Psoas muscle (tissue), 8 donors: ENCODE measurements at places on chromosomes 5 and 9. TPM values are rescaled to one million over a fixed set of nuclear protein-coding genes. Genes with fewer than 3 reads are reported as not detected.

Gene PPP2R2B
- polyA plus RNA-seq = 0.14 TPM

Gene HAPLN1
- not detected for polyA plus RNA-seq

Gene CSF1R
- polyA plus RNA-seq = 1.6 TPM

Gene KDM4C
- polyA plus RNA-seq = 2.7 TPM

Gene PPP3R2
- polyA plus RNA-seq = not detected

Gene NOL6
- polyA plus RNA-seq = 34.3 TPM

Gene GCNT4
- 3.2 TPM for polyA plus RNA-seq

Gene SLC30A5
- polyA plus RNA-seq = 11.5 TPM

Gene DNAJC18
- 2.6 TPM for polyA plus RNA-seq

Gene CAMK4
- 1.00 TPM for polyA plus RNA-seq

Gene ANKRD31
- polyA plus RNA-seq = 0.06 TPM

Gene GABRA1
- polyA plus RNA-seq = not detected

Gene BRINP1
- not detected for polyA plus RNA-seq

Gene SPATA31D4
- polyA plus RNA-seq = not detected

Gene CNTNAP3
- 0.33 TPM for polyA plus RNA-seq

Gene FOXD4L5
- 0.05 TPM for polyA plus RNA-seq

Gene ORM2
- not detected for polyA plus RNA-seq

Gene KCNV2
- polyA plus RNA-seq = not detected

Gene SLC4A9
- not detected for polyA plus RNA-seq

Gene EGFLAM
- polyA plus RNA-seq = 16.0 TPM

Gene INSL4
- 0.04 TPM for polyA plus RNA-seq

Gene CARD9
- 0.56 TPM for polyA plus RNA-seq

Gene DPH7
- polyA plus RNA-seq = 16.8 TPM

Gene TSSK1B
- polyA plus RNA-seq = not detected

Gene PCDHA10
- polyA plus RNA-seq = not detected

Gene PCDH12
- polyA plus RNA-seq = 1.5 TPM

Gene CCL27
- polyA plus RNA-seq = 0.21 TPM

Gene DNAI1
- polyA plus RNA-seq = 0.04 TPM

Gene LCN6
- polyA plus RNA-seq = 15.0 TPM

Gene PCDHA7
- polyA plus RNA-seq = 0.01 TPM

Gene PCDHA9
- polyA plus RNA-seq = not detected

Gene PCDHGA10
- 0.39 TPM for polyA plus RNA-seq

Gene FREM1
- 0.63 TPM for polyA plus RNA-seq

Gene TAF9
- 66.6 TPM for polyA plus RNA-seq

Gene CKMT2
- polyA plus RNA-seq = 830 TPM

Gene PRSS3
- polyA plus RNA-seq = not detected

Gene CDX1
- not detected for polyA plus RNA-seq

Gene TPM2
- 13,470 TPM for polyA plus RNA-seq

Gene NR2F1-AS1
- polyA plus RNA-seq = 1.5 TPM

Gene BRD3OS
- 2.7 TPM for polyA plus RNA-seq

Gene MARCHF3
- 22.0 TPM for polyA plus RNA-seq

Gene C1QTNF2
- 0.35 TPM for polyA plus RNA-seq

Gene FOXD4L4
- polyA plus RNA-seq = not detected

Gene PCDHA1
- not detected for polyA plus RNA-seq

Gene INSYN2B
- polyA plus RNA-seq = not detected

Gene RAD50
- polyA plus RNA-seq = 22.1 TPM

Gene GPR21
- not detected for polyA plus RNA-seq

Gene LURAP1L
- 2.7 TPM for polyA plus RNA-seq

Gene GPBP1
- polyA plus RNA-seq = 38.0 TPM

Gene SV2C
- polyA plus RNA-seq = 0.01 TPM

Gene KIF4B
- polyA plus RNA-seq = not detected

Gene SGCD
- polyA plus RNA-seq = 24.7 TPM
